ENCODE measurements at places on chromosomes 5 and 9. TPM values are rescaled to one million over a fixed set of nuclear protein-coding genes. Genes with fewer than 3 reads are reported as not detected.

Gene GFI1B
- total RNA-seq = not detected

- no peak for DNase-seq
Measured at GRCh38 chr9:93091453-93092081, 4.5 kb upstream of the CARD19 start.

GRCh38 chr5:74546796-74547195 lies 93.7 kb downstream of the ENC1 start:
- no peak for DNase-seq

Gene QRFP
- total RNA-seq = not detected

- no peak for DNase-seq
Measured at GRCh38 chr5:93452255-93452654, 128.8 kb downstream of the NR2F1-AS1 start.

- no peak for DNase-seq
Measured at GRCh38 chr5:77163453-77163852, 47.0 kb upstream of the PDE8B start.

DNA sequence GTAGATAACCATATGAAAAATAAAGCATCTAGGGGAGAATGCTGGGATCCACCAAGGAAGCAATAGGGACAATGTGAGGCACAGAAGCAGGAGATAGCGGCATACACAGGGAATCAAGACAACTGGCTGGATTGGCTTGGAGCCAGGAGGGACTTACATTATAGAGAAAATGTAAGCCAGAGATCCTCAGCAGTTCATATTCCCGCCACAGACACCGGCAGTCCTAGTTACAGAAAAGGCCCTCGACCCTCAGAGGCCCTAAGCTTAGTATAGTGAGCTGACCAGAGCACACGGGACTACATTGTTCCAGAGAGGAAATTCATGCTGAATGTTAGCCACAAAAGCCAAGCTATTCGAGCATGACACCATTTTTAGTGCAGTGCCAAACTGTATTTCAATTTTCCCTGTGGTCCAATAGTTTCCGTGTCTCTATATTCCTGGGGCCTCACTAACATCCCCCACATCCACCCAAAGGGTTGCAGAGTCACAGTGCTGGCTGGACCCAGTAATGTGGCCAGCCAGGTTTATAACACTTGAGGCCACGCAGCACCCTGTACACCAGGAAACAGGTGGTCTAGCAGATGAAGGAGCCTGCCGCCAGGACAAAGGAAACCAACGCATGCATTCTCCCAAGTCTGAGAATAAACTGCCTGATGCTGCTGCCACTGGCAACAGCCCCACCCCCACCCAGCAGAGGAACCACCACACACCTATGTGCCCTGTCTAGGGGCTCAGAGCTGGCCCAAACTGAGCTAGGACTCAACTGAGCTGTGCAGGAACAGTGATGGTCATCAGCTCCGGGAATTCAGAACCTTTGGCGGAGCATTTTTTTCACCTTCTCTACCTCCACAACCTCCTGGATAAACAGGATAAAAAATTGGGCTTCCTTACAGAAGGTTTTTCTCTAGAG lies 693.2 kb upstream of the CHD1 start:
- DNase-seq = no peak

GRCh38 chr5:58718269-58718978 lies 135.5 kb downstream of the RAB3C start:
- DNase-seq = no peak

DNA sequence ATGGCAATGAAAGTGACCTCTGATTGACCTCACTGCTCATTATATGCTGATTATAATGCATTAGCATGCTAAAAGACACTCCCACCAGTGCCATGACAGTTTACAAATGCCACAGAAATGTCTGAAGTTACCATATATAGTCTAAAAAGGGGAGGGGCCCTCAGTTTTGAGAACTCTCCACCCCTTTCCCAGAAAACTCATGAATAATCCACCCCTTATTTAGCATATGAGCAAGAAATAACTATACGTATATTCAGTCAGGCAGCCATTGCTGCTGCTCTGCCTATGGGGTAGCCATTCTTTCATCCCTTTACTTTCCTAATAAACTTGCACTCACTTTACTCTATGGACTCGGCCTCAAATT lies 163.1 kb downstream of the ESM1 start:
- no peak for DNase-seq

Gene EDIL3
- 3.1 TPM for total RNA-seq

DNA sequence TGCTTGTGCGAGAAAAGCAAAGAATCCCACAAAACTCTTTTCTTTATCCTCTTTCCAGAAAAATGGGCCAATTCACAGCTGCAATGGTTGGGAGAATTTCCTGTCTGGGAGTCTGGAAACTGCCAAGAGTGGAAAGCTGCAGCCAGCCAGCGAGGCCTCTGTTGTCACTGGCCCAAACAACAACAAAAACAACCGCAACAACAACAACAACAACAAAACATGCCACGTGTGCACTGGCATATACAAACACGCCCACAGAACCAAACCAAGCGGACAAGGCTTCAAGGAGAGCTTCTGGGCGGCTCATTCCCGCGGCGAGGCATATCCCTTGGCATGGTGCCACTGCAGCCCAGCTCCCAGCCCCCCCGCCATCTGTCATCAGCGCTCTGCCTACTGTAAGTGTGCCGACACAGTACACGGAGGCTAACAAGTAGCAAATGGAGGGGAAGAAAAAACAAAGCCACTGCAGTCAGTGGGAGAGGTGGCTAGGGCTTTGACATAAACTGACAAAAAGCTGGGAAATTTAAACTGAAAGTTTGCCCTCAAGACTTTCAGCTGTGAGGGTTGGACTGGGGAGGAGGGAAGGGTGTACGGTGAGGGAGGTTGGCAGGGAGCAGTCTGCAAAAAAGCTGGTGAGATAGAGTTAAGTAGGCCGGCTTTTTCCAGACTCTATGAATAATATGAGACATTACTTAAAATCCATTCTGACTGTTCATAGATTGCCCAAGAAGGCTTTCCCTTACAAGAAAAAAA lies 165.0 kb upstream of the ZNF462 start:
- peak; percentile 85 for DNase-seq

Gene SLC34A3
- not detected for total RNA-seq

DNA sequence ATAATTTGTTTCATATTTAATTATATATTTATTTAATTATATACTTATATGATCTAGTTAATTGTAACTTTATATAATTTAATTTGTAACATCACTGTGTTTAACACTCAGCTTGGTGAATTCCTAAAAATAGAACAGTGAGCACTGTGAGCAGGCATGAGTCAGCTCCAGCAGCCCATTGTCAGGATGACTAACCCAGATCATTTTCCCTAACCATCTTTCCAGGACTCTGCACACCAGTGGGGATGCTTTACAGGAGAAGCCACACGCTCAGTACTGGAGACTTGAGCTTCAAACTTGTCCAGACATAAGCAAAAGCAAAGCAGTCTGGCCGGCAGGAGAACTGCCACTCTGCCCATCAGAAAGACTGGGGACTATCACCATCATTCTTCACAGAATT lies 446.2 kb upstream of the TRPC7 start:
- DNase-seq = peak; percentile 21

Gene HMMR
- total RNA-seq = 1.7 TPM

DNA sequence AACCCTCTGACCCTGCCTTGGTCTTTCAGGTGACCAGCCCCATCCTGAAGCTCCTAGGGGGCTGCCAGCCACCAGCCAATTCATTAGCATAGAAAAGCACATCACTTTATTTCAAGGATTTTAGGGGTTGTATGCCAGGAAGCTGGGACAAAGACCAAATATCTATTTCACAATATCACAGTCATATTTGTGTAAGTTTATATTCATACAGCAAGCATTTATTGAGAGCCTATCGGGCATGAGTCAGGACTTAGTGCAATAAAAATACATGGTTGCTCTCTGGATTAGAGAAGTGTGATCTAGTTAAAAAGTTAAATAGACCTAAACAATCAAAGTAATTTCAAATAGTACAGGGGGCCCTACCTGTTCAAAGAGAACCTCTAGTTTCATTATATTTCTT lies 113.8 kb downstream of the ERCC6L2 start:
- no peak for DNase-seq

DNA sequence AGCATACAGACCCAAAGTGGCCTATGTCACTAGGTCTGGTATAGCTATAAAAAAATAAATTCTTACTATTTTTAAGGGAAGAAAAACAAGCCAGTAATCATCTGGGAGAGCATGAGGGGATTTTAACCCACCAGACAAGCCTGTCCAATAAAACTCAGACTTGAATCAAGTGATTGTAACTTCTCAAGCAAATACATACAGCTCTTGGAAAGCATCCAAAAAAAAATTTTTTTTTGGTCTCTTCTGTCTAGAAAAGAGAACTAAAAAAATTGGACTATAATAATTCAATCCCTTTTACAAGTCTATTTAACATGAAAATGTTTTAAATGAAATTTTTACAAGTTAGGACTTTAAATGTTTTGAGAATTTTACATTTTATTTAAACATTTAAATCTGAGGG lies 61.7 kb downstream of the FBXL17 start:
- no peak for DNase-seq

GRCh38 chr9:131709771-131710431 lies 30.0 kb downstream of the RAPGEF1 start:
- no peak for DNase-seq
